ENCODE measurements at places on chromosomes 1 and 21. TPM values are rescaled to one million over a fixed set of nuclear protein-coding genes. Genes with fewer than 3 reads are reported as not detected.

The CASP9 gene
- total RNA-seq = 5.2 TPM

The AQP10 gene
- not detected for total RNA-seq

The C1orf87 gene
- total RNA-seq = not detected

The AMIGO1 gene
- 20.9 TPM for total RNA-seq

The WDR3 gene
- 29.2 TPM for total RNA-seq

The FCRLB gene
- total RNA-seq = not detected

The OR2W3 gene
- not detected for total RNA-seq

The TOR1AIP1 gene
- 66.1 TPM for total RNA-seq

The FGR gene
- 1.3 TPM for total RNA-seq

The MCOLN2 gene
- 0.22 TPM for total RNA-seq

The LORICRIN gene
- not detected for total RNA-seq

The TRPM2 gene
- total RNA-seq = 0.42 TPM

The SERTAD4 gene
- 0.10 TPM for total RNA-seq

The TP73 gene
- not detected for total RNA-seq

The KIF17 gene
- total RNA-seq = 3.0 TPM

The MMEL1 gene
- not detected for total RNA-seq

The EDARADD gene
- not detected for total RNA-seq

The C1QA gene
- 35.0 TPM for total RNA-seq

The ZNF670 gene
- total RNA-seq = 0.49 TPM

The TBX15 gene
- 260 TPM for total RNA-seq

The SMIM1 gene
- 3.7 TPM for total RNA-seq

The GJA9 gene
- total RNA-seq = not detected

The DIPK1A gene
- total RNA-seq = 5.5 TPM

The RNF223 gene
- not detected for total RNA-seq

The ZNF683 gene
- not detected for total RNA-seq

The SLC16A4 gene
- 2.2 TPM for total RNA-seq

The RAP1GAP gene
- not detected for total RNA-seq

The CELSR2 gene
- 12.5 TPM for total RNA-seq

The KLHL17 gene
- 1.4 TPM for total RNA-seq

The S100A1 gene
- 739 TPM for total RNA-seq

The ATP1A4 gene
- not detected for total RNA-seq

The CLDN19 gene
- total RNA-seq = 0.59 TPM

The FCN3 gene
- total RNA-seq = 15.4 TPM

The OR2L13 gene
- not detected for total RNA-seq

The CR1L gene
- not detected for total RNA-seq

The RHEX gene
- total RNA-seq = not detected

The TFF2 gene
- total RNA-seq = not detected

The P3H1 gene
- 6.8 TPM for total RNA-seq

The HSPB7 gene
- total RNA-seq = 765 TPM

The SERINC2 gene
- total RNA-seq = 21.2 TPM

The LRRC39 gene
- total RNA-seq = 52.7 TPM

The DMRTA2 gene
- not detected for total RNA-seq

The C1orf226 gene
- total RNA-seq = 0.81 TPM

The GPR37L1 gene
- total RNA-seq = not detected

The ITLN2 gene
- not detected for total RNA-seq
